HL-60 (cell line): ENCODE measurements at places on chromosomes 6 and 20.

DNA sequence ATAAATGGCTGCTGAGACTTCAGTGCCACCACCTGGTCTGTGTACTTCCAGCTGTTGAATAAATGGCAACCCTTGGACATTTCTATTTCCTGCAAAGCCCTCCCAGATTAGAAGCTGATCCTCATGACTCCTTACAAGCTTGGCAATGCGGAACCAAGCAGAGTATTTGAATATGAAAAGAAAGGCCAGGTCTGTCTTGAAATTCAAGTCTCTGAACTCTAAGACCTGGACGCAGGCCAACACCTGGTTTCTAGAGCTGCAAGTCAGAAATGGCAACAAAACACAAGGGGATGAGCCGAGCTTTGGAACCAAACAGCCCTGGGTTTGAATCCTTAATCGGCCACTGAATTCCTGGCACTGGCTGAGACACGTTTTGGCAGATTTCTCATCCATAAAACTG lies 353.4 kb downstream of the PTPRT start:
- DNase-seq = no peak

- DNase-seq = no peak
Measured at GRCh38 chr20:11231742-11232648, 558.2 kb upstream of the JAG1 start.

DNA sequence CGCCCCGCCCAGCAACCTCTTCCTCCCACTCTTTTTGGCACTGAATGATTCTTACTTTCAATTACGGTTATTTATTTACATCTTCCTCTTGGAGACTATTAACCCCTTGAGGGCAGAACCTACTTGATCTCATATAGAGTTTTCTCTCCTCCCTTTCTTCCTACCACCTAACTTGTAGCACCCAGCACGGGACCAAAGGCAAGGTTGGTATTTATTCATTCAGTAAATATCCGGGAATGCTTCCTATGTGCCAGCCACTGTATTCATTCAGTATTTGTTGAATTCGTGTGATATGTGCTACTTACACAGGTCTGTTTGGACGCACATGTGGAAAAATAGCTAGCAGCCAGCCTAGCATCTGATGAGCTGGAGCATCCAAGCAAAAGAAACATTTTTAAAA lies 1.3 kb upstream of the CNKSR3 start:
- DNase-seq = no peak

DNA sequence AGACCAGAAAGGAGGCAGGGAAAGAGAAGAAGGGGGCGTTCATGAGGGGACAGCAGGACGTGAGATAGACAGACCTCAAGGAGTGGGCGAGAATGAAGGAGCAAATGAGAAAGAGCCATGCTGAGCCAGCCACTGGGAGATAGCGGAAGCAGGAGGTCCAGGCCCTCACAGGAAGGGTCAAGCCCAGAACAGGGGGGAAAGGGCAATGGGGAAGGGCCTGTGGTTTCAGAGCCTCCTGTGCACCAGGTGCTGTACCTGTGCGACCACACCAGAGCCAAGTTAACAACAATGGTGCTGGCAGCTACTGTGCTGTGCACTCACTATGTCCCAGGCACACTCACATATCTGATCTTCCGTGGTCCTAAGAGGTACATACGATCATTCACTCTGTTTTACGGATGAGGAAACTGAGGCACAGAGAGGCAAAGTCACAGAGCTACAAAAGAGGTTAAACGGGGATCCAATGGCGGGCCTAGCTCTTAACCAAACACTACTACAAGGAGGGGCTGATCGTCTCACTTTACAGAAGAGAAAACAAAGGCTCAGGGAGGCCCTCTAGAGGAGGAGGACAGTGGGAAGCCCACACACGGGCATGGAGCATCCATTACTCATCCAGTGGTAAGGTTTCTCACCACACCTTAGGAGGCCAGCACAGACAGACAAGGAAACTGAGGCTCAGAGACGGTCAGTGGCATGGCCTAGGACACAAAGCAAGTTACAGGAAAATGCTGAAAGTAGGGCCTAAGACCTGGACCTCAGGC lies 129.1 kb downstream of the PREX1 start:
- DNase-seq = no peak

DNA sequence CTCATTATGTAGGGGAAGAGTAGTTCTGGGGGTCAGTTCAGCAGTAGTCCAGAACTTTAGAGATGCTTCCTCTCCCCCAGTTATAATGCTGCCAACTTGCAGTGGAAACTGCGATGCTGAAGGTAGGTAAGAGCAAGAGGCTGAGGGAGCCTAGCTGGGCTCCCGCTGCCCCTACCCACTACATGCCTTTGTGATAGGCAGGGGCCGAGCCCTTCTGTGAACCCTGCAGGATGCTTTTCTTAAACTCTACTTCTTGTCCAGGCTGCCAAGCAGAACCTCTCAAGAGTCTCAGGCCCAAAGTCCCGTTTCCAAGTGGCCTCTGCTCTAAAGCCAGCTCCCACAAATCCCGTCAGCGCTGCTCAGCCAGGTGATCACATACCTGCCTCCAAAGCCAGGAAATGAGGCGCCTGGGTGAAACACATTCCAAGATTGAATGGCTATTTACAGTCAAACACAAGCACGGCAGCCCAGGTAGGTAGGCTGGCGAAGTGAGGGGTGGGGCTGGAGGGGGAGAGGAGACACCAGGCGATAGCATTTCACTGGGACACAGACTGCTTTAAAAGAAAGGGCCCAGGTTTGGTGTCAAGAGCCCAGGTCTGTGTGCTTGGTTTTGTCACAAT lies 150.7 kb downstream of the CD24 start:
- no peak for DNase-seq

- DNase-seq = no peak
Measured at GRCh38 chr6:74280130-74280692, 584.2 kb downstream of the CD109 start.

GRCh38 chr20:51634877-51635276 lies 92.4 kb upstream of the NFATC2 start:
- DNase-seq = no peak
